Kidney tubule cell (primary cell): ENCODE measurements at places on chromosomes 1 and 21.

- DNase-seq: no peak
Measured at GRCh38 chr1:39825432-39825941, 36.8 kb upstream of the BMP8B start.

- no peak for DNase-seq
Measured at GRCh38 chr21:39316729-39317128, 3.3 kb upstream of the BRWD1 start.

- no peak for DNase-seq
Measured at GRCh38 chr1:61387829-61388228, 305.5 kb downstream of the NFIA start.

DNA sequence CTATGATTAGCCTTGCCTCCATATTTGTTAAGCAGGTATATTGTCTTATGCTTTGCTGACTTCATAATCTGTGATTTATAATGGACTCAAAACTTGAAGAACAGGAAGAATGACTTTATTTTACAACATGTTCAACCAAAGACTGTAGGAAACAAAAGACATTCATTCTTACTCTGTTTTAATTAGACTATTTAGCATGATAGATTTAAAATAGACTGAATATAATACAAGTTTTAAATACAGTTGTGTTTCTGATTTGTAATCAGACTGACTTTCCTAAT, 63.1 kb downstream of the CDC14A start:
- DNase-seq: no peak

DNA sequence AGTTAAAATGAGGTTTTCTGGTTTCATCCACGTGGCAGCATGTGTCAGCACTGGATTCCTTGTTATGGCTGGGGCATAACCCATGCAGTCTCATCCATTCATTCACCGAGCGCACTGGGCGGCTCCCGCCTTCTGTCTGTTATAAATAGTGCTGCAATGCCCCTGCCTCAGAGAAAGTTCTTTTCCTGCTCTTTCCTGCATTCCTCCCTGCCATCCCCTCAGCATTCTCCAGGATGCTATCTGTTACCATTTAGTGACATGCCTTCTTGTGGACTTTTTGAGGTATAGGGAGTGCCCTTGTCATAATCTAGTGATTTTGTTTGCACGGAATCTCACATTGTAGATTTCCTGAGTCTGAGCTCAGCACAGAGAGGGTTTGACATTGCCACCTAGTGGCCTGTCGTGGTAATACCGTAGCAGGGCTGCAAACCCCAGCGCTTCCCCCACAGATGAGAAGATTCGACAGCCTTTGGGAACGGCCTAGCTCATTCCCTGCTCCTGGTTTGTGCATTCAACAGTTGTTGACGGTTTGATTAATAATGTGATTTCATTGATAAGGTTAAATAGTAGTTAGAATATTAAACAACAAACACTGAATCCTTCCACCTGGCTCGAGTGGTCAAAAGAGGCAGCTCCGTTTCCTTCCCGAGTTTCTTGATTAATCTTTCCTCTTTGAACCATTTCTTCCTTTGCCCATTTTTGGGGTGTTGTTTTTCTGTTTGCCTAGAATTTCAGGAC, 46.3 kb downstream of the UMODL1 start:
- peak; percentile 70 for DNase-seq

GRCh38 chr1:54649921-54650320, 8.3 kb downstream of the MROH7 start:
- DNase-seq: no peak

DNA sequence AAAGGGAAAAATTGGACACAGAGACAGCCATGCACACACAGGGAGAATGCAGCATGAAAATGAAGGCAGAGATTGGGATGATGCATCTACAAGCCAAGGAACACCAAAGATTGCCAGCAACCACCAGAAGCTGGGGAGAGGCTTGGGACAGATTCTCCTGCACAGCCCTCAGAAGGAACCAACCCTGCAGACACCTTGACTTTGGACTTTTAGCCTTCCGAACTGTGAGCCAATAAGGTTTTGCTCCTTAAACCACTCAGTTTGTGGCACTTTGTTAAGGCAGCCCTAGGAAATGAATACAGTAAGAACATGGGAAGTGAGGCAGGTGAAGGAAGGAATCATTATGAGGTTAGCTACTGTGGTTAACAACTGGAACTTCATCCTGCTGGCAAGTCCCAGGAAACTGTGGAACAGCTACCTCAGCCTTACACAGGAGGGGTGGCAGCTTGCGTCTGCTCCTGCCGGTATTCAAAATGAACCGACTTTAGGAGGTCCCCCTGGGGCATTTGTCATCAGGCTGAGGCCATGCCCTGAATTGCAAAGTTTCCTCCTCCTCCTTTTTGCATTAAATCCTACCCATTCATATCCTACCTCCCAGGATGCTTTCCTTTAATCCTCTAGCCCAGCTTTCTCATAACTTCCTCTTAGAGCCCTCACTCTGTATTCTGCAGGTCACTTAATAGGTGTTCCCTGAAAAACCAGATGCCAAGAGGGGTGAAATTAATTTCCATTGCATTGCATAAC, 15.4 kb downstream of the CD247 start:
- DNase-seq: no peak

- DNase-seq: peak; percentile 39
Measured at GRCh38 chr1:56394298-56394697, 185.1 kb downstream of the PLPP3 start.

DNA sequence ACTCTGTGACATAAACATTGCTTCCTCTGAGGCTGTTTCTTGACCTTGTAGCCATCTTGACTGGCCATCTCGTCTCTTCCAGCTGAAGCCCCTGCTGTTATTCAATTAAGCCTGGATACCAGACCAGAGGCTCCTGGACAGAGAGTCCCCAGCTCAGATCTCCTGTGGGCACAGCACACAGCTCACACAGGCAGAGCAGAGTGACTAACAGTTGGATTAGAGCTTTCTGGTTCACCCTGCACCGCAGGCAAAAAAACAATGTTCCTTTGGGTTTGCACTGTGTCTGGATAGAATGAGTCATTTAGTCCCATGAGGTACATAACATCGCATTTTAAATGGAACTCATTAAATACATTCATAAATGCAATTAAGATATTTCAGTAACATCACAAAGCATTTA, 33.4 kb upstream of the USH2A start:
- no peak for DNase-seq

DNA sequence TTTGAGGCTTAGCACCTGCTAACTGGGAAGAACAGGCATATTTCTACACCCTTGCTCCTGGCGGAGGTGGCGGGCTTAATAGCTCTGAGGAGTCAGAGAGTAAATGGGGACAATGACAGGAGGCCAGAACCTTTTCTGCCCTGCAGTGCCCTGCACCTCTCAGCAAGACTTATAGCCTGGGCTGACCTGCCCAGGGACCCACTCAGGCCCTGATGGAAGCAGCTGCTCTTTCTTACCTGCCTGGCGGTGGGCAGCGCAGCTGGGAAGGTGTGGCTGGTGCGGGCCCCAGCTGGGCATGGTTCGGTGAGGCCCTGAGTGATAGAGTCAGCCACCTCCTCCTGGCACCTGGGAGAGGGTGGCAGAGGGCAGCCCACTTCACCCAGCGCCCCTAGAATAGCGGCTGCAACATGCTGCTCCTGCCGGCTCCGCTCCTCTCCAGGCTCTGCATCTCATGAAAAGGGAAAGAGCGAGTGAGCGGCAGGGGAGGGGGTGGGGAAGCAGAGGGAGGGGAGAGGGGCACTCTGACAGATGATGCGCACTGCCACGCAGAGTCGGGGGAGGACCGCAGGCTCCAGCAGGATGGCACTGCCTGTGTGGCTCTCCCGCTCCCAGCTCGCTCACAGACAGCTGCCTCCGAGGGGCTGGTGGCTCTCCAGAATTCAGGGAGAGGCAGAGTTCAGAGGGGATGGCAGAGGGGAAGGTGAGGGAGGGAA, at the start of gene RGS8:
Gene RGS8 (minus strand): TSS at position 472 of the 713 bp plus-strand sequence. CDS start 14,938 bp downstream, outside the sequence.
- DNase-seq: no peak

GRCh38 chr1:210815641-210816550, 318.1 kb downstream of the KCNH1 start:
- DNase-seq: no peak

- no peak for DNase-seq
Measured at GRCh38 chr1:18237371-18237770, 129.8 kb downstream of the IGSF21 start.

DNA sequence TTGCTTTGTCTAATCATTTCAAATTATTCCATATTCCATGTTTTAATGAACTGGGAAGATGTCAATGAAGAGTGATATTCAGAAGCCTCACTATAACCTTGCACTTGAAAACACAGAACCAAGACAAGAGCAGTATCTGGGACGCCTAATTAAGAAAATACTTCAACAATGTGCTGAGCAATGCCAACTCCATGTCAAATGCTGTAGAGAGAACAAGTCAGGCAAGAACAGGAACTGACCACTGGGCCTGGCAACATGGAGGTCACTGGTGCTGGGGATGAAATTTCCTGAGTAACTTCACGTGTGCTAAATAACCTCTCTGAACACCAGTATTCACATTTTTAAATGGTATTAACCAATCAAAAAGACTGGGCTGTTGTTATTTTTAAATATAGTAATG, 22.8 kb downstream of the HEATR1 start:
- DNase-seq: no peak

DNA sequence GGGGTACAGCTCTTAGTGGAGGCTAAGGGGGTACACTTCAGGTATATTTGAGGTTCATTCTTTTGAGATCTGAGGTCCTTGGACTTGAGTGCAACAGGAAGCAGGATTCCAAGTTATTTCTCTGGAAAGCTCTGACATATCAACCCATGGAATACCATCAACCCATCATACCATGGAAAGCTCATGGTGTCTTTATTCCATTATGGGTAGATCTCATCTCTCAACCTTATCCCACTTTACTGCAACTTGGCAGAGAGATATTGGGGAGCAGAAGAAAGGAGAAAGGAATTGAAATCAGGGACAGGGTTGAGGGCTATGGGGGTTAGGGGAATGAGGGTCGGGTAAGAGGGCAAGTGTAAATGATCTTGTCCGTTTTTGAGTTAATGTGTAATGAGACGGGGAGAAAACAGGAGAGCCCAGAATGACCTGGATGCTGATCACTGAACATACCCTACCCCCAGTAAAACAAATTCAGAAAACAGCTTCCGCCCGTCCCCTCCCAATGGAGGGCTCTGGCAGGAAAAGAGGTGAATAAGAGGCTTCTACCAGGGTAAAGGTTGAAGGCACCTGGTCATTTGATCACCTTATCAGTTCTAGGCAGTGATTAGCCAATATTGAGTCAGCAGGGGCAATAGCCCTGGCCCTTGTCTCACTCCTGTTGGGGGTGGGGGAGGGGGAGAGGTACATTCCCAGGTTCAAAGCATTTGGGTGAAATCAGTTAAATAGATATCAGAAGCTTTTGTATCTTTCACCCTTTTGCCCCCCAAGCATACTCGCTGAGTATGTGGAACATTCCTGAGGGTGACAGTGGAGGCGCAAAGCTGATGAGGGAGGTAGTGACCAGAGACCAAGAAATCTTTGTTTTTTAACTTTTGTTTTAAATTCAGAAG, 622 bp upstream of the APOA2 start:
- no peak for DNase-seq

GRCh38 chr1:85576266-85576641, 4.3 kb upstream of the CCN1 start:
- DNase-seq: no peak

DNA sequence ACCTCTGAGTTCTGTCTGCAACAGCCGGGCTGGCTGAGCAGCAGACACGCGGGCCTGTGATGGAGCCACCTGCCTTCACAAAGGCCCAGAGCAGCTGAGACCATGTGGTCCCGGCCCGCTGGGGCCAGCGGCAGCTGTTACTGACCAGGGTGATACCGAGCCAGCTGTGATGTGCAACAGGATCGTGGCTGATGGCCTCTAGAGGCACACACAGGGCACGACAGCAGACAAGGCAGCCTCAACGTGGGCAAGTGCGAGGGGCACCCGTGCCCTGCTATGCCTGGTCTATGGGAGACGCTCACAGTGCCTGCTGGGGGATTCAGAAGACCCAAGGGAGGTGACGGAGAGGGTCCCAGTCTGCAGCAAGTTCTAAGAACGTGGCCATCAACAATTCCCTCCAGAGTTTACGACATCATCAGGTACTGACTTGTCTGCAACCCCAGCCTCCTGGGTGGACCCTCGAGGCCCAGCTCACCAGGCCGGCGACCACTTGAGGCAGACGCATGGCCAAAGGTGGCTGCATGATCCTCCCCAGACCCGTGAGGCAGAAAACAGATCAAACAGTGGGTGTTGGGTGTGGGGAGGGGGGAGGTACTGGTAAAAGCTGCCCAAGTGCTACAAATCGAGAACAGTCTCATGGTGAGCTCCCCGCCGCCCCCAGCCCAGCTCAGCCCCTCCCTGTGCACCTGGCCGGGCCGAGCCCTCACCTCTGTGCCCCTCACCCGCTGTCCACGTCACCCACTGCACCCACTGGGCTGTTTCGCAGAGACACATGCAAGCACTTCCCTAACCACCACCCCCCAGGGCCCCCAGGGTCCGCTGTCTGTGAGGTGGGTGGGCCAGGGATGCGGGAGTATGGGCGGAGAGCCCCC, 6.0 kb downstream of the POFUT2 start:
- DNase-seq: no peak

DNA sequence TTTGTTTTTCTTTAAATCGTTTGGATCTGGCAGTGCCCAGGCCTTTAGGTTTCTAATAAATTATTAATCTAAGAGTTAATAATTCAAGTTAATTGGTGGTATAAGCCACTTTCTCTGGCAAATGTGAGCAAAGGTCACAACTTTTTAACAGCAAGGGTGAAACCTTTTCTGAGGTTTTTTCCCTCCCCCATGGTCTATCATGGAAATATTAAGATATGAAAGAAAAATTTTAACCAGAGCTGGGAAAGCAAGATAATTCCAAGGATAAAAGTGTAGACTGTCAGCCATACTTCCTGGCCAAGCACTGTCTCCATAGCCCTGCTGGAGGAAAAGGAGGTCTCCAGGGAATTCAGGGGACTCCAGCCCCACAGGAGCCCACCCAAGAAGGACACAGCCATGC, 341.2 kb downstream of the SETD4 start:
- DNase-seq: no peak

GRCh38 chr1:1207571-1207892, 1.1 kb upstream of the TNFRSF18 start:
- DNase-seq: no peak

GRCh38 chr1:167716000-167716271, 5.8 kb upstream of the MPZL1 start:
- DNase-seq: no peak

GRCh38 chr1:19465123-19465522, 20.2 kb downstream of the CAPZB start:
- DNase-seq: no peak

DNA sequence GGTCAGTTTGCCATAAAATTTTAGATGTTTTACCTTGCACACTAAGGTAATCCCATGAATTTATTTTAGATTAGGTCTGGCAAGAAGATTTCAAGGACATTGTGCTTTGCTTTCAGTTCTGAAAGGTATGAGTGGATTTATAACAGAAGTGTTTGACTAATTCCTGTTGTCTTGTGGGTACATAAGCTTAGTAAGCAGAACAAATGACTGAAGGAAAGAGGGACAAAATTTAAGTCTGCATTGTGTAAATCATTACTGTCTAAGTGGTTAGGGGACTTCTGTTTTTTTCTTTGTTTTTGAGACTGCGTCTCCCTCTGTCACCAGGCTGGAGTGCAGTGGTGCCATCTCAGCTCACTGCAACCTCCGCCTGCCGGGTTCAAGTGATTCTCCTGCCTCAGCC, 60.1 kb downstream of the PKN2 start:
- no peak for DNase-seq
